ENCODE measurements at places on chromosomes 3 and 15.

DNA sequence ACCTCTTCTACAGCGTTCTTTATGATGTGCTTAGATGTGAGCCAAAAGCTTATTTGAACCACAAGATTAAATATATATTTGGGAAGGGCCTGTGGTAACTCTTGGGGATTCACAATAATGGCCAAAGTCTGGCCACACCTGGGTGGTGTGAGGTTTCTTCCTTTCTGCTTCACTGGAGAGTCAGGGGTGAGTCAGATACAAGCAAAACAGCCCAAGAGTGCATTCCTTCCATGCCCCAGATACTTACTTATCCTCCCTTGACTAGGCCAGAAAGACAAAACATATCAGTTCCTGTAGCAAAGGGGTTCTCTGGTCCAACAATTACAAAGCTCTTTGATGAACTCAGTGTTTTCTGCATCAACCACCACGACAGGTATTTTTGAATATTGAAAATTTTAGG, 941 bp downstream of the ZBED2 start:
- no peak for DNase-seq

GRCh38 chr3:27138005-27138404, 231.2 kb downstream of the NEK10 start:
- no peak for DNase-seq

- DNase-seq, result no peak
Observed at GRCh38 chr15:52103217-52104207, 9.1 kb downstream of the BCL2L10 start.

GRCh38 chr15:76201536-76202255, 109.6 kb downstream of the ETFA start:
- no peak for DNase-seq

- no peak for DNase-seq
Observed at GRCh38 chr3:11611341-11611799, 32.3 kb downstream of the VGLL4 start.

GRCh38 chr3:183641882-183642281, 6.5 kb downstream of the KLHL24 start:
- DNase-seq, result no peak

DNA sequence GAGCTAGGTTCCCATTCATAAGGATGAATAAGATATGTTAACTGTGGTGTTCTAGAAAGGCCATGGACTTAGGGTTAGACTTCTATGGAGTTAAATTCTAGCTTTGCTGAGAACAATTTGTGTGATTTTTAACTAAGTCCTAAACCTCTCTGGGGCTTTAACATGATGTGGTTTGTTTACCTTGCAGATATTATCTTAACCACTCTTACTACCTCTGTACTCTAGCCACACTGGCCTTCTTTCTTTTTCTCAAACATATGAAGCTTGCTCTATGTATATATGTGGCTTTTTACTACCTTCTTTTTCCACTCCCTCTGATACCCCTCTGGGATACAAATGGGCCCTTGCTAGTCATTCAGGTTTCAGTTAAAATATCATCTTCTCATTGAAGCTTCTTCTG, 108.4 kb downstream of the ZNF609 start:
- DNase-seq, result no peak

GRCh38 chr15:92018535-92019239, 165.2 kb downstream of the SLCO3A1 start:
- no peak for DNase-seq

DNA sequence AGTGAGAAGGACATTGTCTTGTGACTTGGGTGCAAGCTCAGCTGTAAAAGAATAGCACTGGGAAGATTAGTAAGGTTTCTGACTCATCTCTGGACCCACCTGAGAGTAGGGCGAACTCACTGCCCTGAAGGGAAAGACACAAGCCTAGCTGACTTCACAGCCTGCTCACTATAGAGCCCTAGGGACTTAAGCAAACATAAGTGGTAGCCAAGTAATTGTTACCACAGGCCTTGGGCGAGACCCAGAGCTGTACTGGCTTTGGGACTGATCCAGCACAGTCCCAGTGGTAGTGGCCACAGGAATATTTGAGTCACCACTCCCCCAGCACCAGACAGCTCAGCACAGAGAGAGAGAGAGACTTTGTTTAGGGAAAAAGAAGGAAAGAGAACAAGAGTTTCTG, 429.9 kb downstream of the TBL1XR1 start:
- DNase-seq, result no peak

GRCh38 chr3:23519314-23520208, 286.2 kb upstream of the UBE2E1 start:
- no peak for DNase-seq

- no peak for DNase-seq
Observed at GRCh38 chr3:166902374-166902773, 477.7 kb downstream of the ZBBX start.
